Effector CD4-positive, alpha-beta T cell (primary cell): ENCODE measurements at places on chromosomes 6 and 20.

DNA sequence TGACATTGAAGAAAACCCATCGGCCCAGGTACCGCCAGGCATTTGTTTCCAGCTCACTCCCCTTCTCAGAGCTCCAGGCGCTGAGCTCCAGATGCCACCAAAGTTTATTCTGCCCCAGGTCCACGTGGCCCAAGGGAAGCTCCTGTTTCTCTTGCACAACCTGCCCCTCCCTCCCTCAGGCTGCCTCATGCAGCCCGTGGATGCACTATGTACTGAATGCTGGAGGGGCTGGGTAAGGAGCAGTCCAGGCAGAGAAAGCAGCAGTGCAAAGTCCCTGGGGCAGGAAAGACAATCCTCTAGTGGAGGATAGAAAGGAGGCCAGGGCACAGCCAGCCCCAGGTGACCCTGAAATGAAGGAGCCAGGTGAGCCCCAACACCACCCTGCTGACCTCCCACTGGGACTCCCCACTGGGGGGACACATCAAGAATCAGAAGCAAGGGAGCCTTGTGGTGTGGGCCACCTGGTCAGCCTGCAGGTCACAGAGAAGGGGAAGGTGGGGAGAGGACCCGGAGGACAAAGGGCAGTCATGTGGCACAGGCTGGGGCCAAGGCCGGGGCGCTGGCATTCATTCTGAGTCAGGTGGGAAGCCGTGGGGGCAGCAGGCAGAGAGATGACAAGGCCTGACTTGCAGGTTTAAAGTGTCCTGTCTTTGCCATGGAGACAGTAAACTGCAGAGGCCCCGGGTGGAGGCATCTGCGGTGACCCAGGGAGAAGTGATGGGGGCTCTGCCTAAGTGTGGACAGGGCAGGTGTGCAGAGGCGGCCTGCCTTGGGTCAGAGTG lies 230.1 kb downstream of the PREX1 start:
- DNase-seq: no peak

- DNase-seq: no peak
Observed at GRCh38 chr6:40910260-40910893, 128.6 kb downstream of the UNC5CL start.

DNA sequence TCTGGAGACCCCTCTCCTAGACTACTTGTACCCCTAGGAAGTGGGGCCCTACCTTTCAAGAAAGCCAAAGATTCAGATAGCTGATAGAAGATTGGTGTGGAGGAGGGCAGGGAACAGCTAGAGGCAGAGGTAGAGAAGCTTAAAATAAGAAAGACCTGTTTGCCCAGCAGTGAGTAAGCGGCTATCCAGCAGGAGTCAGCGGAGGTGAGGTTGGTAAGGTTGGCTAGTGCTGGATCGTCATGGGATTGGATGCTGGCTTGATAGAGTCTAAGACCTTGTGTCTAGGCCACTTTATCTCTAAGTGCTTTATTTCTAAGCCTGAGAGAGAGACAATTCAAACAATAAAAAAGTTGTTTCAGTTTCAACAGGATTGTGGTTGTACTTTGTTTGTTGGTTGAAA lies 19.1 kb downstream of the ANKS1A start:
- DNase-seq: no peak

GRCh38 chr6:53347250-53347920 lies 1.4 kb downstream of the ELOVL5 start:
- DNase-seq: peak; percentile 30

DNA sequence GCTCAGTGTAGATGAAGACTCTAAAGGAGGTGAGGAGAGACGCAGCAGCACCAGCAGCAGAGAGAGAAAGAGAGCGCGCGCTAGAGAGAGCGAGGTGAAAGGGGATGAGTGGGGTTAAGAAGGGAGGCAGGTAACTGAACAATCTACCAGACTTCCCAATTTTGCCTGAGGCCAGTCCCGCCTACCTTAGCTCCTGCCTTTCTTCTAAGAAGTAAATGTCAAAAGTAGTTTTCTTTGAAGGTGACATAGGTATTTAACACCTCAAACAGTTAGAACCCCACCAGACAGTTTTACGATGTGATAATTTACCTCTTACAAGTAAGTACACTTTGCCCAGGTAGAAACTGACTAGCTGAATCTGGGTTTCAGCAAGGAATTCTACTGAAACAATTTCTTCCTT lies 132.0 kb upstream of the EEF1E1 start:
- no peak for DNase-seq

- no peak for DNase-seq
Observed at GRCh38 chr6:138241934-138242333, 23.6 kb upstream of the PBOV1 start.

- DNase-seq: no peak
Observed at GRCh38 chr20:18395544-18395943, 71.3 kb downstream of the DZANK1 start.

DNA sequence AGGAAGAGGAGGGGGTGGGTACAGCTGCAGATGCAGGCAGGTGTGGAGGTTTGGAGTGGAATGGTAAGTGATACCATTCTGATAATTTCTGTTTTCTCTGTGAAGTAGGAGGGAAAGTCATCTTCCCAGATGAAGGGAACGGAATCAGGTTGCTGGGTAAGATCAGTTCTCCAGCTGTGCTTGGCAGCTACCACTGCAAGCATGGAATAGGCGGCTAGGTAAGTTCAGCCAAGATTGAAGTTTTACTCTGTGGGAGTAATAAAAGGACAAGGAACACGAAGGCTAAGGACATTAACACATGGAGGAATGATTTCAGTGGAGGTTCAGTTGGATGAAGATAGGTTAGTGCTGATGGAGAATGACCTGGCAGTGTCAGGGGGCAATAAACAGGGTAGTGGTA lies 128.3 kb downstream of the CARMIL1 start:
- DNase-seq: no peak

DNA sequence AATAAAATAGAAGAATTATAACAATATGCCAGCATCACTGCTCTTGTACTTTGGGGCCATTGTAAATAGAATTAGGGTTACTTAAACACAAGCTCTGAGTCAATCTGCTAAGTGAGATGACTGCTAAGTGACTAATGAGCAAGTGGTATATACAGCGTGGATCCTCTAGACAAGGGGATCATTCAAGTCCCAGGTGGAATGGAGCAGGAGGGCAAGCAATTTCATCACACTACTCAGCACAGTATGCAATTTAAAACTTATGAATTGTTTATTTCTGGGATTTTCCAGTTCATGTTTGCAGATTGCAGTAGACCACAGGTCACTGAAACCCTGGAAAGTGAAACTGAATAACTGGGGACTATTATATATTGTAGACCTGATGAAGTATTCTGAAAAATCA lies 235.3 kb downstream of the BTBD3 start:
- no peak for DNase-seq

GRCh38 chr6:14882394-14883026 lies 363.4 kb upstream of the JARID2 start:
- DNase-seq: no peak

GRCh38 chr6:33116841-33117711 lies 41.3 kb downstream of the HLA-DPB1 start:
- DNase-seq: no peak

DNA sequence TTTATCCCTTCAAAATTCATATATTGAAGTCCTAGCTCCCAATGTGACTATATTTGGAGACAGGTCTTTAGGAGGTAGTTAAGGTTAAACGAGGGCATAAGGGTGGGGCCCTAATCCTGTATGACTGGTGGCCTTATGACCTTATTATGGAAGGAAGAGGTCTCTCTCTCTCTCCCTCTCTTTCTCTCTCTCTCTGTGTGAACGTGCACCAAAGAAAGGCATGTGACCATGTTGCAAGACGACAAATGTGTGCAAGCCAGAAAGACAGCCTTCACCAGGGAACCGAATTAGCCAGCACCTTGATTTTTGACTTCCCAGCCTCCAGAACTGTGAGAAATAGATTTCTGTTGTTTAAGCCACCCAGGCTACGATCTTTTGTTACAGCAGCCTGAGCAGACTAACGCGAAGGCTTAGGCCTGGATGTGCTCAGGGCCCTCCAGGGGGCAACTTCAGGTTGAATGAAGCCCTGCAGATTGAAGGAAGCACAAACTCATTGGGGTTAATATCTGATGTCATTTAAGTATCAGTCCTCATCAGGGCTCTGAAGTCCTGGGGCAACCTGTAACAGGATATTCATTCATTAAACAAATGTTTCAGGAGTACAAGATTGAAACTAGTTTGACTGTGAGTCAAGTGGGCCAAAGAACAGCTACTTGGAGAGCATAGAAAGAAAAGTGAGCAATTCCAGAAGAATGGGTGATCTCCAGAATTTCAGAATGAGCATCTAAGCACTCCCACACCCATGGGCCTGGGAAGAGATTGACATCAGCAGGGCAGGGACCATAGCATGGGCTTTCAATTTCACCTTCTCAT lies 157.4 kb upstream of the TNFAIP3 start:
- DNase-seq: no peak

DNA sequence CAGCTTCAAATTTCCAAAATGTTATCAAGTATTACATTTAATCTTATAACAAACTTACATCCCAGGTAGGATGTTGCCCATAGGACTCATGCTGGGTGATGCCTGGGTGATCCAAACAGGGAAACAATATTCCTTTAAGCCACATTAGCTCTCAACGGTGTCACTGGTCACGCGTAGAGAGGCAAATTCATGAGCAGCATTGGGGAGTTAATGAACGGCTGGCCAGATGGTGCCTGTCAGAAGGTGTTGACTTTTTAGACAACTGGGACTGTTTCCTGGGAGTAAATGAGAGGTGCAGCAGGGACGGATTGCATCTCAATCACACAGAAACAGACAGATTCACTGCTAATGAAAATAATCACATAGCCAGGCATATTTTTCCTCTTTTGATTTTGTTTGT lies 83.3 kb upstream of the ID4 start:
- DNase-seq: no peak

DNA sequence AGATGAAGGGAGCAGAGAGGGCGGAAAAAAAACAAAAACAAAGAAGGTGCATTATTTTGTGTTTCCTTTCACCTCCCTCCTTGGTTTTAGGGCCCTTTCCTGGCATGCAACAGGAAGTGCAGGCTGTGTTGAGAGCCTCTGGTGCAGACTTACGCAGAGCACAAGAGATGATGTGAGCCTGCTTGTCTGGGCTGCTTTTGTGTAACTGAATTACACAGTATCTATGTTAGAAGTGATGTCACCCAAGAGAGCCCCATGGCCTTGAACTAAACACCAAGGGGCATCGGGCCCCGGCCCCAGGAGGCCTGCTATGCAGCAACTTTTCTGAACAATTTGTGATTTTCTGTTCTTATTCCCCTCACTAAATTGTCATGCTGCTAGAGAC lies 25.5 kb downstream of the GNAS start:
- DNase-seq: no peak

- no peak for DNase-seq
Observed at GRCh38 chr20:63281742-63282665, 9.4 kb downstream of the ARFGAP1 start.

DNA sequence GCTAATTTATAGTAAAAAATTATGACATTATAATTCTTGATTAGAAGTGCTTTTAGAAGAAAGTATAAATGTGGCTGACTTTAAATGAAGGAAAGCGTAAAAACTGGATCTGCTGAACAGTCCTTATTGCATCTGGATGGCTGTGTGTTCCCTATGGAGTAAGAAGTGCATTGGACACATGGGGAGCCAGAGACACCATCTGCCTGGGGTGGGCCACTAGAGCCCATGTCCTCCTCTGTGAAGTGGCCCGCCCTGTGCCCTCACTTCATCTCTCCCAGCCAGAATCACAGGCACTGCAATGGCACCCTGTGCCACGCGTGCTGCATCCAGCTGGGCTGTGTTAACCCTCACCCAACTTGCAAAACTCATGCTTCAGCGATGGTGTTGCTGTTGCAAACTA lies 13.2 kb upstream of the SFT2D1 start:
- no peak for DNase-seq

DNA sequence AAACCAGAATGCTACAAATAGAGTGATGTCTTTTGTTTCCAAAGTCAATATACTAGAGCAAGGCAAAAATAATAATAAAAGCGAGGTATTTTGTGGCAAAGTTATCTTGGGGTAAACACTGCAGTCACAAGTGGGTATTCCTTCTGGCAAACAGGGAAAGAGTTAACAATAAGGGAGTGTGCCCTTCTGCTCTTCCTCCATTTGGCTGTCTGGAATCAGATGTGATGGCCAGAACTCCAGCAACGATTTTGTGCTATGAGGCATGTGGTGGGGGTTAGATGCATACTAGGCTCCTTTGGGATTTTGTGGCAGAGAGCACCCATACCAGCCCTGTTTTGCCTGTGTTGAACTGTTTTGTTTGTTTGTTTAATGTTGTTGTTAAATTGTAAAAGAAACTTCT lies 2.4 kb upstream of the SLC52A3 start:
- no peak for DNase-seq

GRCh38 chr6:31687321-31687720 lies 6.5 kb upstream of the LY6G5C start:
- DNase-seq: no peak

DNA sequence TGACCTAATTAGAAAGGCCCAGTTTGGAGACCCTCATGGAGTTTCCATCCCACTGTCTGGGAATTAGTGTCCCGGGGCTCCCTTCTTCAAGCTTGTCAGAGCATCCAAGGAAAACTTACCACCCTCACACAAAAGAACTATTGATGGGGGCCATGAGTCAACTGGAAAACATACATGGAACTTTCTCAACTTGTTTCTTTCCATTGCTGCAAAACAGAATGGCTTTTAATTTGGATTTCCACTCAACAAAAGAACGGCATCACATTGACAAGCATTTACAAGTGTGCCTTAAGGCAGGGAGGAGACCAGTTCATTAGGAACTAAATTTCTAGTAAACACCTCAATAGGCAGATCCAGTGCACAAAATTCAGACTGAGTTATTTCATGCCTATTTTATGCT lies 289.1 kb upstream of the PREP start:
- no peak for DNase-seq

- DNase-seq: no peak
Observed at GRCh38 chr20:20894280-20894679, 181.8 kb upstream of the RALGAPA2 start.

DNA sequence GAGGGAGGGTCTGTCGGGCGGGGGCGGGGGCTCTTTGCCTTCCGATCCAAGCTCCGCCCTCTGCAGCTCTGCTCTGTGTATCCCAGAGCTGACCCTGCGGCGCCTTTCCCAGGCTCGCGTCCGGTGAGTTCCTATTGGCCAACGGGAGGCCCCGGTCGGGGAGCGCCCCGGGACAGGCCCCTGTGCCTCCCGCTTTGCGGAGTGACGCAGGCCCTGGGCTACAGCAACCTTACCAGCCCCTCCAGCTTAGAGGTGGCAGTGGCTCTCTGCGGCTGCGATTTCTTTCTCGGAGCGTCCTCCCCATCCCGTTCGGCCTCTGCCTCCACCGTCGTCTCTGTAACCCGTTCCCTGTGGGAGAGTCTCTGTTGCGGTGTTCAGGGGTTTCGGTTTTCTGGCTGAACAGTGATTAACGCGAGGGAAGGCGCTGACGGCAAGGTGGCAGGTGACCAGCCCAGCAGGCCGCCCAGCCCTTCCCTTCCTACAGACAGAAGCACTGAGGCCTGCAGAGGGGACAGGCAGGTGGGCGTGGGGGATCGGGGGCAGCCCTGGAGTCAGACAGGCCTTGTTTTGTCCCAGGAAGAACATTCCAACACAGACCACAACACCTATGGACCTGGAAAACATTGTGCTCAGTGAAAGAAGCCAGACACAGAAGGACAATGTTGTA lies 18.1 kb upstream of the CEBPB start:
- DNase-seq: no peak

- DNase-seq: no peak
Observed at GRCh38 chr6:160106701-160107100, 14.9 kb upstream of the SLC22A1 start.
